Stimulated activated effector memory CD8-positive, alpha-beta T cell treated with anti-CD3 and anti-CD28 coated beads, Interleukin-12 subunit alpha, Interleukin-12 subunit beta, amount 100 ng/mL, for 72 hours (primary cell): ENCODE measurements at places on chromosomes 7 and 10.

DNA sequence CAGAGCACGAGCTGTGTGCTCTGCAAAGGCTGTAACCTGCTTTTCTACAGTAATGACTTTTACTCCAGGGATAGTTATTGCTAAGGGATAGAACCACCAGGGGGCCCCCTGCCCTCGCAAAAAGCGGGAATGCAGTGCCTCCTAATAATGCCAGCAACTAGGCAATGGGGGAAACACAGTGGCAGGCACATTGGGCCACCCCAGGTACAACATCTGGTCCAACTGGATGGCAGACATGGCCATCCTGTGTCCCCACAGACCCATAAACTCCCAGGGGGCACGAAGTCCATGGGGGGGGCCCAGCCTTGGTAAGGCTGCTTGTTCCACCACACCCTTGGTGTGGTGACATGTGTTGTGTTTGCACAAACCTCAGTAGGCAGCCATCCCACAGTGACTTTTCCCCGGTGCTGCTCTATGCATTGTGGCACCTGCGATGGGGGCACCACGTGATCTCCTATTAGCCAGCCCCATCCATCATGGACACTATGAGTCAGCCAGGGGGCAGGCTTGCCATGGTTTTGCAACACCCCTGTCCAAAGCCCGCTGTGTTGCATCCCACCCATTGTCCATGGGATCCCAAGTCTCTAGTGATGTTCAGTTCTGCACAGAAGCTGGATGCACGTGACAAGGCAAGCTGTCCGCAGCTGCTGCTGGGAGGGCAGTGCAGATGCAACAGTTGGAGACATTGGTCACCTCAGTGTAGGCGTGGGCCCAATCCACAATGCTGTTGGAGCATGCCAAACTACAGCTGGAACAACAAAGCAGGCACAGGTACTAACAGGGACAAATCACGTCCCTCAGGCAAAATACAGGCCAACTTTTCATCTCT is 84.0 kb downstream of the ANLN start:
- peak; percentile 63 for DNase-seq

DNA sequence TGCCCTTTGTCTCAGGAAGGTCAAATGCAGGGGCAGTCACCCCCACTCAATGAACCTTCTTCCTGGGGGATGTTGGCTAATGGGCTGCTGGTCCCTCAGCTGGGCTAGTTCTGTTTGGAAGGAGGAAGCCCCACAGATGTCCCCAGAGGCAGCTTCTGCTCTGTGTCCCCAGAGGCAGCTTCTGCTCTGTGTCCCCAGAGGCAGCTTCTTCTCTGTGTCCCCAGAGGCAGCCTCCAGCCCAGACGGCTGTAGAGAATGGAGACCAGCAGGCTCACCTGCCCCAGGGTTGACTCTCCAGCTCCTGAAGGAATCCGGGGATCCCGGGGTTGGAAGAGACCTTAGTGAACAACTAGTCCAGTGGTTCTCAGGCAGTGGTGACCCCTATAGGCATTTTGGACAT is 62.5 kb upstream of the LEP start:
- DNase-seq = no peak

DNA sequence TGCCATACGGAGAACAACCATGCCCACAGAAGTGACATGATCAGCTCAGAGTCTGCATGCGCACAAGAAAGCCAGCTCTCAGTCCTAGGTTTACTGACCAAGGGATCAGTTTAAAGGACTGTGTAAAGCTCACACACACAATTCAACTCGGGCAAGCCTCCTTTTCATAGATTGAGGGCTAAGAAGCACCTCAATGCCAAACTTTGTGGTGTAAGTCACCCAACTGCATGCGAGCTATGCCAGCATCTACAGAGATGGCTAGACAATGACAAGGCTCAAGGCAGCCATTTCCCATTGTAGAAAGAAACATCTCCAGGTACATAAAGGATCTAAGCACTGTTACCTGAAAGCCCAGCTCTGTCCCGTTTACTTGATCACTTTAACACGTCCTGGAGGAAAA is 36.8 kb downstream of the GPAM start:
- DNase-seq = no peak

- DNase-seq = no peak
These were observed 8.0 kb downstream of the SUFU start for GRCh38 chr10:102511583-102512274.

DNA sequence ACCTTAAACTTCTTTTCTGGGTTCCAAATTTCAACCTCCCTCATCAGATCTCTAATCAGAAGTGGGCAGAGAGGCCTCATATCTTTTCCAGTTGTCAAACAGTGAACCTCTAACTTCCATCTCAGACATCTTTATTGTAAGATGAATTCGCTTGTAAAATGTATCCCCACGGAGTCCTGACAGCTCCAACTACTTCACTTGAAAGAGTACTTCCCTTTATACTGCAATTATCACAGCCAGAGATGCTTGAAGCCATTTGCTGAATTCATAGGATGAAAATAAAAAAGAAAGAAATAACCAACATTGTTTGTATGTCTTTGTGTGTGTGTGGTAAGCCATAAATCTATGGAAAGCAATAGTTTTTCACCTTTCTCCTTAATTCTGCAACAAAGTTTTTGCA is 175.2 kb downstream of the GRM3 start:
- no peak for DNase-seq

- no peak for DNase-seq
These were observed 33.7 kb downstream of the AGK start for GRCh38 chr7:141584935-141585334.

GRCh38 chr7:81235997-81236396 is 317.1 kb upstream of the SEMA3C start:
- no peak for DNase-seq

GRCh38 chr7:739455-739982 is 12.4 kb upstream of the PRKAR1B start:
- no peak for DNase-seq

DNA sequence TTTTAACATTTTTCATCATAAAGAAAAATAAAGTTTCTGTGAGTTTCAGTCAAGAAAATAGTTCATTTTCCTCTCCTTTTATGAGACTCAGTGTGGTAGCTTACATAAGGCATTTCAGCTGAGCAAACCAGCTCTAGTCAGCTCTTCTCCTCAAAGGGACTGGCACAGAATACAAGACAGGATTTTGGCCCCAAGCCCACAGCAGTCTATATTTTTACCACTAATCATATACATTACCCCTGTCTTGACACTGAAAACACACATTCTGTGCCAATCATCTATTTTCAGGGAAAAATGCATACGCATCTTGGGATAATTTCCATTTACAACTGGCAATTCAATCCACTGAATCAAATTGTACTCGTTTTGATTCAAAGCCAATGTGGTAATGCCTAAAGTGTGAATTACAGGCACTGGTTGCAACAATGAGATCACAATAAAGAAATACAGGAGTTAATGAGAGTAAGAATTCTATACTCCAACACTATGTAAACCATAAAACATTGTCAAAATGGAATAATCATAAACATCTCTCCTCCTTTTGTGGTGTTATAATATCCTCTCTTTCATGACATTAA is 186.4 kb downstream of the CACNA2D1 start:
- DNase-seq = no peak

- DNase-seq = no peak
These were observed 442.5 kb downstream of the SEMA3D start for GRCh38 chr7:84744385-84744784.

DNA sequence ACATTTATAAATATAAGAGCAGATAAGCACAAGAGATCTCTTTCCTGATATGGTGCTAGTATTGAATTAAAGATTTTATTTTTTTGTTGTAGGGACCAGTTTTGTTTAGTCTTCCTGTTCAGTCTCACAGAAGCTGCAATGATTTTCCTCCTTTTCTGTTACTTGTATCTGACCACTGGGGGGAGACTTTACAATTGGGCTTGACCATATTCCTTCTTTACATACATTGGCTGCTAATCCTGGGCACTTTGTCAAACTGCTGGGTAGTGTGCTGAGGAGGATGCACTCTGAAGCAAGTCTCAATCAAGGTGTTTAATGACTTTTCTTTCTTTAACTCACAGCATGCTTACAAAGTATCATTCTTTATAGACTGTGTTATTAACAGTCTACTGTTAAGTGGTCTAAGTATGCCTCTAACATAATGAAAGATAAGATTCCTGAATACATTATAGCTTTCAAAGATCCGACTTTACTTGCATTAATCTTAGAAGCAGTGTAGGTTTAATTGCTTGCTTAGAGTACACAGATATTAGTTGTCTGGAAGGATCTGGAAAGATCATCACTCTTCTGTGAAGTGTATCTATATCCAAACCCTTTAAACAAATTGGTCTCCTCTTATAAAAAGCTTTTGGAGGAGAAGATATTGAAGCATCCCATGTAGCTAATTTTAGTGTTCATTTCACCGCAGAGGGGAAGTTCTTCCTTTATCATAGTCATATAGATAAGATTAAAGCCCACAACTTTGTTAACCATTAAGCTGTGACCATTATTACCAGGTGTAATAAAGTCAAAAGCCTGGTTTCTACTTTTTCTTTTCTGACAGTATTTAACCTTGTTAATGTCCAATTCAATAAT is 3.1 kb downstream of the PALS2 start:
- no peak for DNase-seq

DNA sequence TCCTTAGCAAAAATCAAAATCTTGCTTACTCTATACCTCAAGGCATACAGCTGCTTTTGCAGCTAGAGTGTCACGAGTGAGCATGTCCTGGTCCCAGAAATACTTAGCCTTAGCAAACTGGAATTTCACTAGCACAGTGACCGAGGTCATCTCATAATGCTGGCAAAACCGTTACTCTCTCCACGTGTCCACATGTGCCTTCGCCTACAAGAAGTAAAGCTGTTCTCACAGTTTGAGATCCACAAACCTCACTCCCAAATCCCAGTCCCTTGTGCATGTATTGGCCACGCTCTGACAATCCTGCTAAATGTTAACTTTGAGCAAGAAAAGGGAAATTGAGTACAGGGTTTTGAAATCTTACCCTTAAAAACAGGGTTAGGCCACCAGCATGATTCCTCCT is 111.0 kb upstream of the PLXDC2 start:
- no peak for DNase-seq

- DNase-seq = no peak
These were observed 279.4 kb downstream of the TNS3 start for GRCh38 chr7:47302560-47302959.

- no peak for DNase-seq
These were observed 341.6 kb upstream of the KCND2 start for GRCh38 chr7:119931230-119931824.

DNA sequence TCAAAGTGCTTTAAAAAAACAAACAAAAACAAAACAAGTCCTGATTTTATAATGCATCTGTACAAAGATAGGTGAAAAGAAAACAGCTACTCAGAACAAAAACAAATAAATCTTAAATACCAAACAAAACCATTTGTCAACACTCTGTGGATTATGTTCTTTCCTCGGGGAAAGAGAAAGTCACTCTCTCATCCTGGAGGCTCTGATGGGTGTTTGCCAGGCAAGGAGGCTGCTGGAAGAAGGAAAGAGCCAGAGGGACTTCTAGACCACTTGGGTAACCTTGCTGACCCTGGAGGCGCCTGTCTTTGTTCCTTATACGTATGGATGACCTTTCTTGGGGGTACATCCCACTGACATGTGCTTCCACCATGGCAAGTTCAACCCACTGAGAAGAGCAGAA is 92.8 kb downstream of the ZRANB1 start:
- no peak for DNase-seq

GRCh38 chr7:88758381-88759229 is 895 bp upstream of the ZNF804B start:
- no peak for DNase-seq

- no peak for DNase-seq
These were observed 74.2 kb downstream of the EEPD1 start for GRCh38 chr7:36227223-36227622.

GRCh38 chr7:21898265-21898930 is 47.3 kb downstream of the CDCA7L start:
- no peak for DNase-seq

DNA sequence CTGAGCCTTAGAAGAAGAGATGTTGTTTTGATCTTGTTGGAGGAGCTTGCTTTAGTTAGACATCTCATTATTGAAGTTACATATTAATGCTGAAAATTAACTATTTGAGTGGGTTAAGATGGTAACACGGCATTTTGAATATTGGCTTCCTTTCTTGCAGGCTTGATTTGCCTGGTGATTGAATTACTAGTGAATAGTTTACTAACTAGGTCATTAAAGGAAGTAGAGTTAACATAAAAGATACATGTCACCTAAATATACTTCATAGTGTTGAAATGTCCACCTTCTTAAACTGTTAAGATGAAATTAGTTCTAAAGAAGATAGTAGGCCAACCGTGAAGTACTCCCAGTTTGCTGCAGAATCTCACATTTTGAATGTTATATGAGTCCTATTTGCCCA is 18.5 kb downstream of the MPLKIP start:
- no peak for DNase-seq

- no peak for DNase-seq
These were observed 18.8 kb downstream of the NEBL start for GRCh38 chr10:20877986-20878983.

GRCh38 chr7:78334426-78334825 is 535.9 kb downstream of the PHTF2 start:
- no peak for DNase-seq

DNA sequence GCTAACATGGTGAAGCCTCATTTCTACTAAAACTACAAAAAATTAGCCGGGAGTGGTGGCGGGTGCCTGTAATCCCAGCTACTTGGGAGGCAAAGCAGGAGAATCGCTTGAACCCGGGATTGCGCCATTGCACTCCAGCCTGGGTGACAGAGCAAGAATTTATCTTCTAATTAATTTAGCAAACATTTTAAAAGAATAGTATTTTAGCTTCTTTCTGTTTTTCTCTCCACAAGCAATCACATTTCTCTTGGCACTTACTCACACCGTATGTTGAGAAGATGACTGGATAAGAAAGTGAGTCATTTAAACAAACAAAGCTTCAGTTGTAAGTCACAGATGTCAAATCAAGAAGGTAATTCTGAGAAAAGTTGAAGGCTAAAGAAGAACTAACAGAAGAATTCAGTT is 264.0 kb downstream of the ARL4A start:
- no peak for DNase-seq

GRCh38 chr7:104584620-104585019 is 256.2 kb downstream of the LHFPL3 start:
- DNase-seq = no peak

DNA sequence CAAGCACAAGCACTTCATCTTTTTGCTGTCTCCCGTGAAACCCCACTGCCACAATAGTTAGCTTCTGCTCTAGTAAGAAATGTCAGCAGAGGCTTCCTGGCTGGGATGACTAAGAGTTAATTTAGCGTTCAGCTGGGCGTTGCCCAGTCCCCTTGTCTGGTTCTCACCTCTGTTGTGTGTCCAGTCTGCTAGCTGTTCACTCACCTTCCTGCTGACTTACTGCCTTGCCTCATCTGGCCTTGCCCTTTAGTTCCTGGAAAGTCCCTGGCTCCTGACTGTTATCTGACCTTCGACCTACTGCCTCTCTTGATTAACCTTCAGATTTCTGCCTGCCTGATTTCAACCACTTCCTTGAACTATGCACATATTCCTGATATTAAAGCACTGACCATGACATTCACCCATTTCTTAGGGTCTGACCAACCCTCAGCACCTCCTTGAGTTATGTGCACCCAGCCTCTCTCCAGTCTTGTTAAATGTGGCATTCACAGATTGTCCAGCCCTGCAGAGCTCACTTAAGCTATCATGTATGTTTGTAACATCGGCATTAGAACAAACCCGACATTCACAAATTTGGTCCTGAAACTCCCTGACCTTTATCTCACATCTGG is 30.3 kb downstream of the C7orf33 start:
- no peak for DNase-seq

- DNase-seq = no peak
These were observed 7.1 kb downstream of the DOCK4 start for GRCh38 chr7:112199035-112199655.

- no peak for DNase-seq
These were observed 5.1 kb downstream of the AUTS2 start for GRCh38 chr7:69603351-69603750.

GRCh38 chr10:71807557-71808510 is 34.5 kb upstream of the VSIR start:
- DNase-seq = no peak
